Hindlimb muscle (tissue), 1 donor: ENCODE measurements at places on chromosomes 16 and 17. TPM values are rescaled to one million over a fixed set of nuclear protein-coding genes. Genes with fewer than 3 reads are reported as not detected.
A peak's percentile ranks its signal among the peaks of the same experiment; 100 is the strongest.

DNA sequence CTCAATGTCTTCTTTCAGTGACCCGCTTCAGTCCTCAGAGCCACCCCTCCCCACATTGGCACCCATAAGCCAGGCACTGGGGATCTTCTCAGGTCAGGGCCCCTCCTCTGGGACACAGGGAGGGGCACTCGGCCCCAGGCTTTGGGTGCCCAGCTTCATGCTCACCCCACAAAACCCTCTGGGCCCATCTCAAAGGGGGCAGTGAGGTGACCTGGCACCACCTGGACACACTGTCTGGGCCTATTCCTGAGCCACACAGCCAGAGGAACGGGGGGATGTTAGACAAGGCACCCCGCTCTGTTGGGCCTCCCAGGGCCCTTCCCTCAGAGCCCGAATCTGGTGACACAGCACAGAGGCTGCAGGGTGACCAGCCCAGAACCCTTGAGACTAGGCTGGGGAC, 36.1 kb downstream of the TNFRSF13B start:
- no peak for DNase-seq

DNA sequence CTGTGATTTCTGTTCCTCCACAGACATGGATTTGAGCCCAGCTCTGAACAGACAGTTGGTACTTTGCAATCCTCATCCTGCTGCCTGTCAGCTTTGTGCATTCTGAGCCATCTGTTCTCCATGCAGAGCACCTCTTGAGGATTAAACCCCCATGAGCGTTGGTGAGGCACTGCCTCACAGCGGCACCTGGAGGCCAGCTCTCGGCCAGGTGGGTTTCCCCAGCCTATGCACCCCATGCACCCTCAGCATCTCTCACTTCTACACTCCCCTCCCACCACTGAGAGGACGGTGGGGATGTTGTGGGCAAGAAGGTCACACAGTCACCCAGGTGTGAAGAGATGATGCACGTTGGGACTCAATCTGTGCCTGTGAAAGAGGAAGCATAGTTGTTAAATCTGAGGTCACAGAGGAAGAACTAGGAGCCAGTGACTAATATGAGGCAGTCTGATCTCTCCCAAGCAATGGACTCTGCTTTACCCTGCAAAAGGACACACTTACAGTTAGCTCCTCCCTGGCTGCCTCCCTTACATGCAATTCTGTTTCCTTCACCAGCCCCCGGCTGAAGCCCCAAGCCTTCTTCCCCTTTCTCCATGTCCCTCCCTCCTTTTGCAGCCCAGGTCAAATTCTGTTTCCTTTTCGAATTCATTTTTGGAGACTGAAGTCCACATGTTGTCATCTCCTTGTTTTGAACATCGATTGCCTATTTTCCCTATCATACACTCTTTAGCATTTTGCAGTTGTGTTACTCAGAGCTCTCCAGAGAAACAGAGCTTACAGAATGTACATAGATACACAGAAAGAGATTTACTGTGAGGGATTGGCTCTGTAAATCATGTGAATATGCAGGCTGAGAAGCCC, 58.5 kb downstream of the HS3ST3B1 start:
- no peak for DNase-seq

- DNase-seq: peak; percentile 52
These were observed 13.2 kb upstream of the TMEM100 start for GRCh38 chr17:55735731-55736405.

DNA sequence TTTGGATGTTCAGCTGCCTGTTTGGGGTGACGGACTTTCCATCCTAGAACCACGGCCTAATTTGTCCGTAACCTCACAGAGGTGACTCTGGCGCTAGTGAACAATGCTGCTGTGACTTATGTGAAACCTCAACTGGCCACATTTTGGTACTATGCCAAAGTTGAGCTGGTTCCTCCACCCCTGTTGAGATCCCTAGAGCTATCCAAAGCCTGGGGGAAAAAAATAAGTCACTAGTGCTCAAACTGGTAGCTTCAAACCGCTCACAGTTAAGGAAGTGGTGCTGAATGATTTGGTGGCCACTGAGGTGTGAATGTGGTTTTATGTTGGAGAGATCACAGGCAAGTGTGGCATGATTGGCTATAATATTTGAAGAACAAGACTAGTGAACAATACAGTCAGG, 11.3 kb upstream of the TUBG2 start:
- no peak for DNase-seq

- no peak for DNase-seq
These were observed 354 bp upstream of the ESRP2 start for GRCh38 chr16:68236137-68236825.

DNA sequence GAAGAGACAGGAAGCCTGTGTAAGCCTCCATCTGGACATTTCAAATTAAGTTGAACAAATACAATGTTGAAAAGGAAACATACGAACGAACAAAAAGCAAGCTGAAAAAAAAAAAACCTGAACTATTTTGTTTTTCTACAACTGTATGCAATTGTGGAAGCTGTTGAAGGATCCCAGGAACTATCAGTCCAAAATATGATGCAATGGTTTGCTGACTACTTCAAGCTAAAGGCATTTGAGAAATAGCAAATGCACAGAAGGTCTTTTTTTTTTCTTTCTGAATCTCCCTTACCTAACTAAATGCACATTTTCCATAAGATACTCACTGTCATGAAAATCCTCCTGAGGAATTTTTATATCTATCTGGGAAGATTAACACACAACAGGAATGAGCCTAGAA, 40.2 kb downstream of the MAF start:
- no peak for DNase-seq

DNA sequence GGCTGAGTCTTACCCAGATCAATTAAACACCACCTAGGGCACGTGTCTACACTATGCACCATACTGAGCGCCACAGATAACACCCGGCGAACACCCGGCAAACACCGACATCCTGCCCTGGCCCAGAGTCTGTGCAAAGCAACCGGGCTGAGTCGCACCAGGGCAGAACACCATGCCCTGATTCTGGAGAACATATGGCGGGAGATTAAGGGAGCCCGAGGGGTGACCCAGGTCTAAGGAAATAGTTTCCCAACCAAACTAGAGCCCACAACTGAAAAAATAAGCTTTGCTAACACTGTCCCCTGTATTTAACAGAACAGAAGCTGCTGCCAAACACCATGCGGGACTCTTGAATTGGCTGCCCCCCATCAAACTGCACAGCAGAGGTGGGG, 22.1 kb downstream of the MYO18A start:
- DNase-seq: no peak

GRCh38 chr17:68288375-68288774, 2.6 kb downstream of the SLC16A6 start:
- DNase-seq: no peak

DNA sequence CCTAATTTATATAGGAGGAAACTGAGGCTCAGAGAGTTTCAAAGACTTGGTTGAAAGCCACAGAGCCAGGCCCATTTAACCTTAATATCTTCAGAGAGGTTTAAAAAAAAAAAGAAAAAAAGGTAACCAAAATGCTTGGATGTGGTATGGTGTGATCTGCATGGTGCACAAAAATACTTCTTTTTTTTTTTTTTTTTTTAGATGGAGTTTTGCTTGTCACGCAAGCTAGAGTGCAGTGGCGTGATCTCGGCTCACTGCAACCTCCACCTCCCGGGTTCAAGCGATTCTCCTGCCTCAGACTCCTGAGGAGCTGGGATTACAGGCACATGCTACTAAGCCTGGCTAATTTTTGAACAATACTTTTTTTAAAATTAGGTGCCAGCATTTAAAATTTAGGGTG, 101.8 kb downstream of the XYLT1 start:
- DNase-seq: no peak

GRCh38 chr16:78528265-78528664, 428.8 kb downstream of the WWOX start:
- no peak for DNase-seq

DNA sequence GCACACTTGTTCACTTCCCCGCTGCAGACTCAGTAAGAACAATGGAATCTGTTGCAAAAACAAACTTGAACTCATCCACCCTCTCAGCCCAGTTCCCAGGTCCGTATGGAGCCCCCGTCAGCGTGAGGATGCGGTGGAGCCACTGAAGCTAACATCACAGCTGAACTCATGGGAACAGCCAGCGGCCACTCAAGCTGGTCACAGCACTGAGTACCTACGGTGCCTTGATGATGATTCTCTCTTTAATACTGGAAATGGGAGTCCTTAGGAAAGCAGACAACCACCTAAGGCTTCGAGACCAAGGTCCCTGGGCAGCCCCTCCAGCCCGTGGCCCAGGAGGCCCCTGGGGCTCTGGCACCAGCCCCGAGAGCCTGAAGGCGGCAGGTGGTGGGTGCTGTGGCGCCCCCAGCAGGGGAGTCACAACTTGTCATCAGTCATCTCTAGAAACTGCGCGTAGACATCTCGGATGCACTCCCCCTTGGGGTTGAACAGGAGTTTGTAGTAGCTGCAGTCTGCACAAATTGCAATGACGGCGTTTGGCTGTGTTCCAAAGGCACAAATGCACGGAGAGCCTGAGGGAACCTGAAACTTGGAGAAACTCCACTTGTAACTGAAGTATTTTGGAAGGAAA, 31.0 kb upstream of the RHOT1 start:
- peak; percentile 82 for DNase-seq

GRCh38 chr17:6233856-6234255, 163.7 kb downstream of the WSCD1 start:
- DNase-seq: no peak

DNA sequence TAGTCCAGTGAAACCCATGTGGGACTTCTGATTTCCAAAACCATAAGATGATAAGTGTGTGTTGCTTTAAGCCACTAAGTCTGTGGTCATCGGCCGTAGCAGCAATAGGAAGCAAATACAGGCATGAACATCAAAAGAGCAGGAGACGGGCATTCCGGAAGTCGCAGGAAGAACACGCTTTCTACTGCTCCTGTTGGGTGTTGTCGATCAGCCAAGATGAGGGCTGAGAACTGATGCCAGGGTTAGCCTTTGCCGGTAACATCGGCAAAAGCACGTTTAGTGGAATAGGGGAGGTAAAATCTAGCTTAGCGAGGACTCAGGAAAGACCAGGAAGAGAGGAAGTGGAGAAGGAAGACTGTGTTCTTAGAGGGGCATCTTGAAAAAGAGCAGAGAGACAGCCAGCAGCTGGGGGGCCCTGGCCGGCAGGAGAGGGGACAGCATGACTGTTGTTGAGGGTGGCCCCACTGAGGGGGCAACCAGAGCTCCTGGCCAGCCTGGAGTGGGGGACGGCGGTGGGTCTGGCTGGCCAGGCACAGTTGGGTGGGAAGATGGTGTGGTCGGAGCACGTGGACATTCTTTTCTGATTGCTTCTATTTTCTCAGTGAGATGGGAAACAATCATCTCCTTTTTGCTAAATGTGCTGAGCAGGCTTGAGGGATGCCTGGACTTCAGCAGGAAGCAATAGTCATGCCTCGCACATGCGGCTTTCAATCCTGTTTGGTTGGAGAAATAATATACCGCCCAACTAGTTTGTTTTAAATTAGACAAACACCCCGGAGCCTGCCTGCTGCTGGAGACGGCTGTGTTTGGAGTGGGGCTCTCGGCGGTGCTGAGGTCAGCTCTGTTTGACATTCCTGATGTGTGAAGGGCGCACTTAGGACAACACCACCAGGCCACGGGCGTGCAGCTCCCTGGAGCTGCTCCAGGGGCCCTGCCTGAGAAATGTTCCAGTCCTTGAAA, 109.9 kb downstream of the METRNL start:
- peak; percentile 43 for DNase-seq

The MYH11 gene
- 11.2 TPM for polyA plus RNA-seq

The NKIRAS2 gene
- polyA plus RNA-seq: 51.1 TPM

The EPOP gene
- polyA plus RNA-seq: 0.48 TPM
